ENCODE measurements at places on chromosomes 6 and 20. TPM values are rescaled to one million over a fixed set of nuclear protein-coding genes. Genes with fewer than 3 reads are reported as not detected.

- DNase-seq = no peak
These were observed 26.4 kb upstream of the FABP7 start for GRCh38 chr6:122753000-122753687.

DNA sequence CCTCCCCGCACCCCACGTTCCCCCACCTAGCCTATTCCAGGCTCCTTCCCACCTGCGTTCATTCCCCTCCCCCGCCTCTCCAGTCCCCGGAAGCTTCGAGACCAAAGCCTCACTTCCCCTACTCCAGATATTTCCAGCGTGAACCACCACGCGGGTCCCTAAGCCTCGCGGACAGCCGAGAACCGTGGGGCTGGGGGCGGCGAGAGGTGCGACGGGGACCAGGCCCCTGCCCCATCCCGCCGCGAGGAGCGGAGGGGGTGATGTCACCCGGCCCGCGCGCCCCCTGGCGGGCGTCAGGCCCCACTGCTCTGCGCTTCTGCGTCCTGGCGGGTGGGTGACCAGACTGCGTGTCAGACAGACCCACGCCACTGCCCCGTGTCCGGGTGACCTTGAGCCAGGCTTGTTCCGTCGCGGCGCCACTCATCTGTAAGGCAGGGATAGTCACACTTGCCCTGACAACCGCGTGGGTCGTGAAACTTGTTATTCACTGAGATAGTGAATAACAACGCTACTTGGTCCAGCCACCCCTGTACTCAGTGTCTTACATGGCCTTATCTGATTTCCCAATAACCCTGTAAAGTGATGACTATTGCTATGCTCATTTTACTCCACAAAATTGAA lies 9.0 kb upstream of the HSP90AB1 start:
- peak; percentile 97 for DNase-seq

Gene KCNK5
- 2.4 TPM for total RNA-seq

Gene BPIFB2
- total RNA-seq = not detected

Gene MYB
- 1.5 TPM for total RNA-seq

- no peak for DNase-seq
These were observed 668.2 kb downstream of the DHX35 start for GRCh38 chr20:39630215-39630908.

DNA sequence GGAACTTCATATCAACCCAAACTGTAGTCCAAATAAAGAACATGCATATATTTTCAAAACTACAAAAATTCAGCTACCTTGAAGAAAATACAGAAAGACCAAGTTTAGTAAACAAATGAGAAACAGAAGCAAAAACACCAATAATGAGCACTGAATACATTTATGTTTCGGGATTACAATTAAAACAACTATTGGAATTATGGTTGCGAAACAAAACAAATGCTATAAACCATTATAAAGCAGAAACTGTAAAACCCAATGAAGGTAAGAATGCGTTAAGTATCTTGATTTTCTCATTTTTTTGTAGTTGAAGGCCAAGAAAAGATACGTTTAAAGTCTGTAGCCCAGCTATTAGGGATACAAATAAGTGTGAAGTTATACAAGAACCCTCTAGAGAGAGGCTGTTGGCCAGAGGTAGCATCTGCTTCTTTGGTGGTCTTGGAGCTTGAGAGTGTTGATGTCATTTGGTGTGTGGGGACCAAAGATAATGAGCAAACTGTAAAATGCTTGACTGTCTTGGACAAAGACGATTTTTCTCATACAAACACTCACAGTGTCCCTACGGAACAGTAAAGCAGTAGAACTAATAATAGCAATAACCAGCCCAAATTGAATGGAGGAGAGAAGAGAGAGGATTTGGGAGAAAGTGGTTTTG lies 111.5 kb downstream of the PRND start:
- DNase-seq = no peak

Gene BFSP1
- total RNA-seq = 0.99 TPM

- no peak for DNase-seq
These were observed 27.0 kb downstream of the SNAI1 start for GRCh38 chr20:50009521-50010454.

Gene HLA-DQA1
- total RNA-seq = not detected

GRCh38 chr6:130158056-130158455 lies 64.7 kb downstream of the SAMD3 start:
- DNase-seq = no peak

GRCh38 chr6:9192405-9192909 lies 757.1 kb upstream of the SLC35B3 start:
- no peak for DNase-seq

GRCh38 chr6:89350281-89350966 lies 2.1 kb downstream of the UBE2J1 start:
- no peak for DNase-seq

Gene PTCRA
- not detected for total RNA-seq

DNA sequence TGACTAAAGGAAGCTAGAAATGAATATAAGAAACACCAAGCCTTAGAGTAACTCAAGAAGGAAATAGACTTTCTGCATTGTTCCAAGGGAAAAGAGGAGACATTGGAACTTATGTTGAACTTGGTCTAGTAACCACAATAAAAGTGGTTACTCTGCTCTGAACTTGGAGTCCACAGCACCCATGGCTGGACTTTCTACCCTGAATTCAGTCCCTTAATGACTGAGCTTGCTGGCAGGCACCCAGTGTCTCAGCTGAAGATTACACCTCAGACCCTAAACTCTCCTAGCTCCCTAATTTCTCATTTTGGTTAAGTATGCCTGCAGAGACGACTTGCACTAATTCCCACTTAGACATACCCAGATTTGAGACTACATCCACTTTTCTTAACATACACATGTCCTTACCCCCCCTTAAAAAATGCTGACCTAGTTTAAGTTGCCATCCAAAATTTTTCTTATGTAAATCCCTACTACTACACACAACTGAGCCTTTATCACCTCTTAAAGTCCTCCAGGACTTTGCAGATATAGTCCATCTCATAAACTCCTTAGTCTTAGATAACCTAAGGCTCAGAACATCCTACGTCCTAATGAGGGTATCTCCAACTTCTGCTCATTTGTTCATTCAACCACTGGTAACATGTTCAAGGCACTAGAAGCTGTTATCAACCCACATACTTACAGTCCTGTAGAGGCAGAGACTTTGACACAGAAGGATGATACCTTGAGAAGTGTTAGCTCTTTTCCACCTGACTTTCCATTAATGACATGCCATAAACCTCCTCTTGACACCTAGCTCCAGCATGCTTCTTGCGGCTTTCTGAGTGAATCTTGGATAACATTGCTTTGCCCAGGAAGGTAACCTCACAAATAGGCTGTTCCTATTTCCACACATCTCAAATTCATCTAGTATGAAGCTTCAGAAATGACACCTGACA lies 129.8 kb downstream of the ALDH8A1 start:
- no peak for DNase-seq

Gene CLPSL1
- not detected for total RNA-seq

Gene RSPH3
- total RNA-seq = 1.5 TPM

DNA sequence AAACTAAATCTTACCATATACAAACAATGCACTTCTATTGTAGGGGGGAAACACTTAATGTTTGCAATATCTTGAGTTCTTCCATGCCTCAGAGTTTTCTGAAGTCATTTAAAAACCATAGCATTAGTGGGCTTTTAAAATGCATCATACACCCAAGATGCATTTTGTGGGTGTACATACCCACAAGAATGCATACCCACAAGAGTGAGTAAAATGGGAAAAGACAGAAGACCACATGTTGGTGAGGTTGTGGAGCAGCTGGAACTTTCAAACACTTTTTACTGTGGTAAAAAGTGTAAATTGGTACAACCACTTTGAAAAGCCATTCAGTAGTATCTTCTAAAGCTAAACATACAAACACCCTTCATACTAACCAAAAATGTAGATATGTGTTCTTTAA lies 57.5 kb downstream of the CYB5R4 start:
- DNase-seq = no peak

- peak; percentile 16 for DNase-seq
These were observed 577 bp upstream of the SLC24A3 start for GRCh38 chr20:19211661-19212468.

Gene HLA-G
- not detected for total RNA-seq

Gene ADRM1
- total RNA-seq = 328 TPM

DNA sequence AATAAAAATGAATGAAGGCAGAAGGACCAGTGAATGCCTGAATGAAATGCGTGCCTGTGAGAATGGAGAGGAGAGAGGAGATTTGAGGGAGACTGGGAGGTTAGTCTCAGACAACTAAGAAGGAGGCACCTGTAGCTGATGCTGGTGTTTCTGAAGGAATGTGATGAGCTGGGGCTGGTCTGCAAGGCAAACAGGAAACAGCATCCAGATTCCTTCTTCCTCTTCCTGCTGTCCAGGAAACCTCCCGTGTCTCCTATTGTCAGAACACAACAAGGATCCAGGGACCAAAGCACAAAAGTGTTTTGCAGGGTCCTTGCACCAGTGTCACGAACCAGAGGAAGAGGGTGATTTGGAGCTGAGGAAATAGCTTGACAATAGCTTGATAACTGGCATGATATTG lies 50.4 kb upstream of the TAB2 start:
- DNase-seq = no peak

Gene TRMT6
- total RNA-seq = 14.6 TPM

DNA sequence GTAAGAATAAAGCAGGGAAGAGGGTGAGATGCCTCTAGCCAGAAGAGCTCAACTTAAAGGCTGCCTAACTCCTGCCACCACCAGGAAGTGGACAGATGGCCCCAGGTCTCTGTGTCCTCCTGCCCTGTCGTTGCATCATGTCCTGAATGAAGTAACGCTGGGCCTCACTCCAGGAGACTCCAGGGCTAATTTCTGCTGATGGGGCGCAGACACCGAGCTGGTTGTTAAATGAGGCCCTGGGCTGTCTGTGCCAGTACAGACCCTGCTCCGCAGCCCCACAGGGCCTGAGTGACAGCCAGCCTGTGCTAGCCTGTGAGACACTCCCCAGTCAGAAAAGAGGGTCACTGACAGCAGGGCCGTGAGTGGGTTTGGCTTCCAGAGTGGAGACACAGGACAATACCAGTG lies 6.5 kb downstream of the IP6K3 start:
- no peak for DNase-seq

Gene HLA-DQB1
- not detected for total RNA-seq

DNA sequence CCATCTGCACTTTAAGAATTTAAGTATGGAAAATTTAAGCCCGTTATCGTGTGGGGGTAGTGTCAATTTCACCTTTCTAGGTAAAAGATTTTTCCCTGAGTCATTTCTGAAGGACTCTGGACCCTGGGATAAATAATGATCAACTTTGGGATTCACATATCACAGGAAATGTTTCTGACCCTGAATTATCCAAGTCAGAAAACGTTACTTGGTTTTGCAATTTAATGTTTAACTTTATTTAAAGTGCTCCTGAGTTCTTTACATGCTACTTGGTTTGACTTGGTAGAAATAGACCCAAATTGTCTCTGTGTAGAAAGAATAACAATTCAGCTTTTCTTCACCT lies 1.5 kb upstream of the SLC17A3 start:
- no peak for DNase-seq

- no peak for DNase-seq
These were observed 656.6 kb downstream of the KIF16B start for GRCh38 chr20:15916623-15917022.

DNA sequence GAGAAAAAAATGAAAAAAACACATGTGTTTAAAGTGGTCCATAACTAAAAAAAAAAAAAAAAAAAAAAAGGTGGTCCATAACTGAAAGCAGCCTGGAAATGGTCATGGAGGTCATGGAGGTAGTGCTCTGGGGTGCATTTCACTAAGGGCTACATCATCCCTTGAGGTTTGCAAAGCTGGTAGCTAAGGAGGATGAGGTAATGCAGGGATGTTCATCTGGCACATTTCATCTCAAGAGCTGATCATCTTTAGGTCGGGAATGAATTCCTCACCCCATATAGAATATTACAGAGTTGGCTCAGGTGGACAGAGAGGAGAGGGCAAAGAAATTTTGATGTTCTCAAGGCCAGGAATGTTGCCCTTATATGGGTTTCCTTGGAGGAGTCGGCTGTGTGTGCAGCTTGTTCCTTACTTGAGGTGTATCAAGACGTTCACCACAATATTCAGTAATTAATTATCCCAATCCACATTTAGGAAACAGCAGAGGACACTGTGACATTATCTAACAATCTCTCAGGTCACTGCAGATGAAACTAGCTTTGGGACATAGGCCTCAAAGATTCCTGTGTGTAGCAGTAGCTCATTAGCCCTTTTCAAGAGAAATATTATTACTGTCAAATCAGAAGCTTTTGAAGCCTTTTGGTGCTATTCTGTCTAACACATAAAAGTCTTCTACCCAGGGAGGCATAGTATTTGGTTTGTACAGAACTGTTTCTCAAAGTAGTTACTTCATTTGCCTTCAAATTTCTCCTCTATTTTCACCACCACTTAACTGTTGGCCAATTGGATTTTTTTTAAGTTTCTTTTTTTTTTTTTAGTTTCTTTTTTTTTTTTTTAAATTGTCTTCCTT lies 46.8 kb downstream of the CYP24A1 start:
- DNase-seq = no peak

Gene SIRPA
- total RNA-seq = 38.1 TPM

DNA sequence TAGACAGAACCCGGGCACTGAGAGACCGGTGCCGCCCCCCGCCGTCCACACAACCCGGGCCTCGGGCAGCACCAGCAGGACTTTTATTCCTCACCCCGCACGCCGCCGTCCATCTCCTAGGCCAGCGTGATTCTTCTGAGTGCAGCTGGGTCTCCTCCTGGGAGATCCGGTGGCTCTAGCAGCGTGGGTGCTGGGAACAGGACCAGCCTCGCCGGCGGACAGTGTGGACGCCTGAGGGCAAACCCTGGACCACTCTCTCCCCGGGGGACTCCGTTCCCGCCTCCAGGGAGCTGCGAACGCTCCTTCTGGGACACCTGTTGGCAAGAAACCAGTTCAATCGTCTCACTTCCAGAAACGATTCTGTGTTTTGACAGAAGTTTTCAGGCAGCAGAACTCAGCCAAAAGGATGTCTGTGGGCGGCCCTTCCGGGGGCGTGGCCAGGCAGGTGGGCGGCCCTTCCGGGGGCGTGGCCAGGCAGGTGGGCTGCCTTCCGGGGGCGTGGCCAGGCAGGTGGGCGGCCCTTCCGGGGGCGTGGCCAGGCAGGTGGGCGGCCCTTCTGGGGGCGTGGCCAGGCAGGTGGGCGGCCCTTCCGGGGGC lies 130.7 kb downstream of the DLL1 start:
- DNase-seq = no peak

Gene KCNB1
- 7.0 TPM for total RNA-seq

Gene PHF20
- 57.7 TPM for total RNA-seq

Gene MTFR2
- total RNA-seq = 5.7 TPM

DNA sequence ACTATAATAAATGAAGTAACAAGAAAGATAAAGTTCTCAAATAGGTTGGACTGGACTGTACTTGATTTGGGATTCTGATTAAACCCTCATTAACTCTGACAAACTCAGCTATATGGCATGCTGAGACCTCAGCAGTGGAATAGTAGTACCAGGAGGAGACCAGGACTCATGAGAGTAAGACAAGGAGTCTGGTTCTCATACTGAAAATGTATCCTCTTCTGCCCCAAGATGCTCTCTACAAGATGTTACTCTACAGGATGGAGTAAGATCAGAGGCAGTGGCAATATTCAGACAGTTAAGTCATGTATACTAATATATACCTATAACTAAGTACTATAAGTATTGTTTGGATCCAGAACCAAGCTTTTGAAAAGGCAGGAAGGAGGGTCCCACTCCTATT lies 31.9 kb upstream of the SYNCRIP start:
- no peak for DNase-seq
